ENCODE measurements at places on chromosomes 12 and 14.

DNA sequence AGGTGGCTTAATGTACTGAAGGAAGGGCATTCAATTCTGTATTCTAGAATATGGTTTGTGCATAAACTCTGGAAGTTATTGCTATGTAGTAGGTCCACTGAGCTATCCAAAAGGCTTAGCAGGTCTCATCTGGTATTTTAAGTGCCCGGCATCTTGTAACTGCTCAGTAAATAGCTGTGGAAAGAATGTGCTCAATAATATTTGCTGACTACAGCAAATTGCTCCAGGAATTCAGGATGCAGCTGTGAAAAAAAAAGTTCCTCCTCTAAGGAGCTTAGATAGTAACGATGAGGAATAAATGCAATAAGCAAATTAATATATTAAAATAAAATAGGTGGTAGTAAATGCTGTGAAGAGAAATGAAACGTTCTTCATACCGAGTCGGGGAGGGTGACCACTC, 857.1 kb downstream of the AACS start:
- no peak for DNase-seq

DNA sequence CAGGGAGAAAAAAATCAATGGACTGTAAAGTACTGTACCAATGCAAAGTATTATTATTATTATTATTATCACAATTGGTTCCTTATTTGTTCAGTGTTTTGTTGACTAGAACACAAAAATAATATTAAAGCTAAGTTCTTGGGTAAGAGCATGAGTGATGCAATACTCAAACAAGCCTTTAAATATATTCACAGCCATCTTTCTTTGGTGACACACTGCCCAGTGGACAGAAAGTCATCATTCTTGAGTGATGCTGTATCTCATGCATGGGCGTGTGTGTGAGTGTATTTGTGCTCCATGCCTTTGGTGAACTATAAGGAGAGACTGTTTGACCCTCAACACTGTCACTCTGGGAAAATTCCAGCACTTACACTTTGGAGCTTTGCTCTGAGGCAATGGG, 93.6 kb downstream of the KCNK10 start:
- DNase-seq: no peak

DNA sequence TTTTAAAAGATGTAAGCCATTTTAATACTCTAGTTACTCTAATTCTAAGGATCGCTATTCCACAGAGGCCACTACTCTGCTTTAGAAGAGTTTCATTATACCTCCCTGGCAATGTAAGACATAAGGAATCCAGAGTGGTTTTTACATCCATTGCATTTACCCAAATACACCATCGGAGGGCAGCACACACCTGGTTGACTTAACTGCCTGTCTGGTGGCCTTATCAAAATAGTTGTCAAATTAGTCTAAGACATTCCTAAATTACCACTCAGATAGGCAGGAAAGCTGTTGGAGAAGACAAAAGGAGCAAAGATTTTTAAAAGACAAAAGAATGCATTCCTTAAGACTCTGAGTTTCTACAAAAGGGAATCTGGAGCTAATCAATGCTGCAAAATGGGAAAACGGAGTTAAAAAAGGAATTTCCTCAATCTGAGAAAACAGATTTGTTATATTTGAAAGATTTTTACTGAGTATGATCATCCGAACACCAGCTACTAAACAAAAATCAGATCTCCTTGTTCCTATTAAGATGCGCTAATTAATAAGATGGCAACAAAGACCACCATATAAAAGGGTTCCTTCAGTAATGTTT, 33.8 kb upstream of the FGD4 start:
- DNase-seq: peak; percentile 15

DNA sequence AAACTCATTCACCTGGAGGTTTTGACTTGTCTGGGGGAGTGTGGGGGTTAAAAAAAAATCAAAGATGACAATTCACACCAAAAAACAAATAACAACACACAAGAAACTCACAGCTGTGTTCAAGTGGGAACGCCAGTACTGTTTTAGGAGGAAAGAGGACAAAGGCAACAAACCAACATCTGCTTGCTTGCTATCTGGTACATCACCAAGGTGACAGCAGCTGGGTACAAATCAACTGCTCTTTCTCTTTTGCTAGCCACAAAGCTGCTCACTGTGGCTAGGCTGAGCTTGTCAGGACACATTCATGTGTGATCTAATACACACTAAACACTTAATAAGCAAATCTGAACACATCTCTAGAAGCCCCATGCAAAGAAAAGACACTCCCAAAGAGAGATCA, 128.0 kb upstream of the RAP1B start:
- DNase-seq: no peak

- no peak for DNase-seq
Observed at GRCh38 chr12:32033406-32033805, 73.2 kb upstream of the BICD1 start.

DNA sequence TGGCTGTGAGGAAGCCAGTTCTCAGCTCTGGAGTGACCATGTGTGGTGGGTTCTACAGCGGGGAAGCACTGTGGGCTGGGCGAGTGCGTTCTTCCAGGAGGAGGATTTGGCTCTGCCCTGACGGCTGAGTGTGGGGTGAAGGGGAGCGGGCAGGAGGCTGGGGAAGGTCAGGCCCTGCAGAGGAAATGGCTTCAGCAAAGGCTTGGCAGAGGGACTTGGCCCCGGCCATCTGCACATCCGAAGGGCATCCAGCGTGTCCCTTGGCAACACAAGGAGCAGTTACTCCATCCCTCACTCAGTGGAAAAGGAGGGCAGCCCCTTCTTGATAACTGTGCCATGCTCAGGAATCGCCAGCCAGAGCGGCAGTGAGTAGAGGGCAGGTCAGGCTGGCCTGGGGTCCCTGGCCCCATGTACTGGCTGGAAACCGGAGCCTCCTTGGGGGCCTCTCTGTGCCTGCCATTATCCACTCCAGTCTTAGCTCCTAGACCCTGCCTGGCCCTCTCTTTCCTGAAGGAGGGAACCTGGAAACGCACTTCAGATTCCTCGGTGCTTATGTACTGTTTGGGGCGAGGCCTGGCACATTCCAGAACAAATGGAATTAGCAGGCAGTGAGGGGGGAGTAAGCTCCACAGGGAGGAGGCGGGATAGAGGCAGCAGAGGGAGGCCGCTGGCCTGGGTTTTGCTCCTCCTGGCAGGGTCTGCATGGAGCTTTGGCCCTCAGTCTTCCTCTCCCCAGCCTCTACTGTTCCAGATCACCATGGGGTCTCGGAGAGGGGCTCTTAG, 133.6 kb upstream of the NCOR2 start:
- no peak for DNase-seq

DNA sequence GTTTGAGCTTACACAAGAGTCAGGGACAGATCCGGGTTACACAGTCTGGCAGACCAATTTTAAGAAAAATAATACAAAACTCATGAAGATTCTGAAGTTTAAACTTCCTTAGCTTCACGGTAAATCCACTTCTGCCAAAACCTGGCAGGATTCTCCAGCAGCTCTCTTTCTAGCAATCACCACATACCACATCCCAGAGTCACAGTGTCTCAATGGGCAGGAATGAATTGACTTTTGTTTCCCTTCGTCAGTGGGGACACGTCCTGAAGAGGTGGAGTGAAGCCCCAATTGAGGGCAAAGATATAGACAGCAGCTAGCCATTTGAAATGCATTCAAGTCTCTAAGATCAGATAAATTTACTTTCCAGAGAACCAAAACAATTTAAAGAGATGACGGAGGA, 117.1 kb upstream of the ARHGAP5 start:
- no peak for DNase-seq

- DNase-seq: no peak
Observed at GRCh38 chr14:68487805-68488590, 304.9 kb downstream of the ZFP36L1 start.

DNA sequence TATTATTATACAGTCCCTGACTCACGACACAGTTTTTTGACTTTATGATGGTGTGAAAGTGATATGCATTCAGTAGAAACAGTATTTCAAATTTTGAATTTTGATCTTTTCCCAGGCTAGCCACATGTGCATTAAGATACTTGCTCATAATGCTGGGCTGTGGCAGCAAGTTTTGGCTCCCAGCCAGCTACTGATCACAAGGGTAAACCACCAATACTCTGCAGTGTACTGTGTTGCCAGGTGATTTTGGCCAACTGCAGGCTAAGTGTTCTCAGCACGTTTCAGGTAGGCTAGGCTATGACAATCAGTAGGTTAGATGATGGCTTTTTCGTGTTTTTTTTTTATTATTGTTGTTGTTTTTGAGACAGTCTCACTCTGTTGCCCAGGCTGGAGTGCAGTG, 69.4 kb upstream of the ACTN1 start:
- no peak for DNase-seq

- no peak for DNase-seq
Observed at GRCh38 chr14:44955528-44955927, 6.2 kb downstream of the KLHL28 start.

DNA sequence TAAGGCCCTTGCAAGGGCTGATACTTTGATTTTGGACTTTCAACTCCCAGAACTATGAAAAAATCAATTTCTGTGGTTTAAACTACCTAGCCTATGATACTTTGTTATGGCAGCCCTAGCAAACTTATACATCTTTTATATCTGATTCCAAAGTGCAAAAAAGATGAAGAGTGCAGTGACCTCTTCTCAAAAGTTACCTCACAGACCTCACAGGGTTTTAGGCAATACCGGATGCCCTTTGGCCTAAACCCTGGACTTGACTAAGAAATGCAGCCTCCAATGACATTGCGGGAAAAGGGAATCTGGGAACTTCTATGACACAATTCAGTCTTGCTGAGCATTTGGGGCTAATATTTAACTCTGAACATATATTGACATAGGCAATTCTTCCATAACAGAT, 63.3 kb downstream of the IGF1 start:
- DNase-seq: no peak

DNA sequence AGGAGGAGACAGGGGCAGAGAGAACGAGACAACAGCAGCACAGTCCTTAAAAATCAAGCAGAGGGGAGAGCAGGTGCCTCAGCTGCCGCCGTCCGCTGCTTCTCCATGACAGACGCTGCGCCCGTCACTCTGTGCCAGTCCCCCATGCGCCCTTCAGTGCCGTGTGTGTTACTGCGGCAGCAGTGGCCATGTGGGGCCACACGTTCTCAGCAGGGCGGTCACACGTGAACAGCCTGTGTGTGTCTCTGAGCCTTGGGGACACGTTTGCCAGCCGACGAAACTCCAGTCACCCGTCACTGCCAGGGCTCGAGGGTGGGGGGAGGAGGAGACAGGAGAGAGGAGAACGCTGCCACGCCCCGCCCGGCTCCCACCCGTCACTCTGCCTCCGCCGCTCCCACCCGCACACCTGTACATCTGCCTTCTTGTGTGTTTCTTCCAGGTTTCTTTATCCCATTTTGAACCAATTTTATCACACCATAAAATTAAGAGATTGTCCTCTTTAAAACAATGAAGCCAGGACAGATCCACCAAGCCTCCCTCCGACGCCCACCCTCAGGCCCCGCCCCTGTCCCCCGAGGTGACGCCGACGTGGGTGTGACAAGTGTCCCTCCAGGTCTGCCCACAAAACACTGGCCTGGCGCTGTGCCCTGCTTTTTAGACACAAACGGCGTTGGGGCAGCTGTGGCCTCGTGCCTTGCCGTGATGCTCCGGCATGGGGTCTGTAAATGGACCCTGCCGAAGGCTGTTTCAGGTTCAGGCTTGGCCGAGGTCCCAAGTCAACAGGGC, 58.2 kb downstream of the GALNT9 start:
- no peak for DNase-seq

- DNase-seq: no peak
Observed at GRCh38 chr14:96385385-96385784, 6.5 kb upstream of the AK7 start.

- DNase-seq: no peak
Observed at GRCh38 chr14:54722791-54723432, 156.0 kb downstream of the SAMD4A start.

GRCh38 chr14:99576304-99576703, 27.7 kb downstream of the CCDC85C start:
- no peak for DNase-seq

DNA sequence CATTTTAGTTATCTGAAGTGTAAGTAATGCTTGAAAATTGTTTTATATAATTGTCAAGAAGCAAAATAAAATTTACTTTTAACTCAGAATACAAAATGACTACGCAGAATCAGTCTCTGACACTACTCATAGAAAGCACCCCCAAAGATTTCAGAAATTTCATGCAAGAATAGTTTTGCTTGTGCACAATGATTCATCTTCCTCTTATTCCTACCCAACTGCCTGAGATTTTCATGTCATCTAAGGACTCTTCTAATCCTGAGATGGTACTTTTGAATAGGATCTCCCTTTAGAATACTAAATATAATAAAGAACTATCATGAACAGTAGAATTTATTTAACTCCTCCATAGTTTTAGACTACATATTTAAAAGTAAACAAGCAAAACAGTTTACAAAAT, 485.3 kb upstream of the MGAT4C start:
- no peak for DNase-seq

GRCh38 chr12:107917912-107918800, 143.7 kb downstream of the ASCL4 start:
- no peak for DNase-seq

DNA sequence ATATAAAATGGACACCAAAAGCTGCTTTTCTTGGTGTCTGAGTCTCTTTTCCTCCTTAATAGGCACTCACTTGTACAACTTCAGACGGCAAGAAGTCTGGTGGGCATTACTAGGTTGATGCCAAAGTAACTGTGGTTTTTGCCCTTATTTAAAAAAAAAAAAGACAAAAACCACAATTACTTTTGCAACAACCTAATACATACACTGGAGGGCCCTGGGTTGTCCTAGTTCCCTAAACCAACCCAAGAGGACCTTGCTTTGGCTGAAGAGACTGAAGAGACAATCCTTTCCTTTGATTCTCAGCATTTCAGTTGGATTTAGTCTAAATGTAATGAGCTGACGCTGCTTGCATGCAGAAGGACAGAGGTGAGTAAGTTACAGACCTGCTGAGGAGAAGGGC, 16.2 kb upstream of the PLEKHG3 start:
- DNase-seq: no peak

DNA sequence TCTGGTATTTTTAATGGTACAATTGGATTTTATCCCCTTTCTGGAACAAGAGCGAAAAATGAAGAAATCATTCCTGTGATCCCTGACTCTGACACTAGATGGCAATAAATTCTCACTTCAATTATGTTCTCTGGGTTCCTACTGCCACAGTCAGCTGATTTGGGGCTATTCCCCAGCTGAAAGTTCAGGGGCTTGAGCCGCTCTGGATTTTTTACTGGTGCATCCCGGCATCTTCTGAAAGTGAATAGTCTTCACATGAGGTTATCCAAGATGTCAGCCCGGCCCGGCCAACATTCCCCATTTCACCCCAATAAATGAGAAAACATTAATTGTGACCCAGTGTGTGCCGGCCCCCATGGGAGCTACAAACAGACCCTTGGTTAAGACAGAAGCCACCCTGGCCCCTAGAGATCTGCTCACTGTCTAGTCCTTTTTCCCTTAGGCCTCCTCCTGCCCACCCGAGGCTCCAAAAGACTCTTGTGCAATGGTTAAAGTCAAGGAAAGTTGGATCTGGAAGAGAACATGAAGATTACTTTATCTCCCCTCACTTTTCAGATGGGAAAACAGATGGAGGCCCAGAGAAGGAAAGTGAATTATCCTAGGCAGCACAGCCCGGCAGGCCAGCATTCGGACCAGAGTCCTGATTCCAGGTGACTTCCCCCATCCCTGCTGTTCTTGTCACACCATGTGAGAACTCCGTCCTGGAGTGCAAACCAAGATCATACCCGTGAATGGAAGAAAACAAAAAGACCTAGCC, 20.8 kb downstream of the CKAP4 start:
- DNase-seq: peak; percentile 18

GRCh38 chr12:45586486-45586885, 143.0 kb upstream of the ARID2 start:
- no peak for DNase-seq

GRCh38 chr14:100391173-100391572, 68.0 kb downstream of the SLC25A47 start:
- DNase-seq: no peak

GRCh38 chr14:100590726-100591452, 3.7 kb upstream of the BEGAIN start:
- DNase-seq: no peak

GRCh38 chr12:131797588-131797934, 30.6 kb upstream of the MMP17 start:
- DNase-seq: no peak
